ENCODE measurements at places on chromosomes 13 and 19.

- DNase-seq, result no peak
These were observed 7.2 kb downstream of the ANKRD24 start for GRCh38 chr19:4189641-4190040.

GRCh38 chr13:112744168-112745021, 54.6 kb downstream of the ATP11A start:
- DNase-seq, result no peak

DNA sequence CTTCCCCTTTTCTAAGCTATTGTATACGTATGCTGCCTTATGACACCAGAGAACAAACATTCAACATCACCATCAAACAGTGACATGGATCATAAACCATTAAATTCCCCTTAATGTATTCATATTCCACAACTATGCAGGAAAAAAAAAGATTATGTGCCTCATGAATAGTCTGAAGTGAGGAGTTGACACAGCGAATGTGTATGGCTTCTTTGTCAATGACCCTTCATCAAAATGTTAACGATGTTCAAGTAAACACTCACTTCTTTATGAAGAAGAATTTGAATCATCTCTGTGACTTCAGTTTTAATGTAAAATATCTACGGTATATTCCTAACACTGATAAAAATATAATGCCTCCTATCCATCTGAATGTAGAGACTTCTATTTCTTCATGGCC, 44.6 kb downstream of the SMAD9 start:
- DNase-seq, result no peak

DNA sequence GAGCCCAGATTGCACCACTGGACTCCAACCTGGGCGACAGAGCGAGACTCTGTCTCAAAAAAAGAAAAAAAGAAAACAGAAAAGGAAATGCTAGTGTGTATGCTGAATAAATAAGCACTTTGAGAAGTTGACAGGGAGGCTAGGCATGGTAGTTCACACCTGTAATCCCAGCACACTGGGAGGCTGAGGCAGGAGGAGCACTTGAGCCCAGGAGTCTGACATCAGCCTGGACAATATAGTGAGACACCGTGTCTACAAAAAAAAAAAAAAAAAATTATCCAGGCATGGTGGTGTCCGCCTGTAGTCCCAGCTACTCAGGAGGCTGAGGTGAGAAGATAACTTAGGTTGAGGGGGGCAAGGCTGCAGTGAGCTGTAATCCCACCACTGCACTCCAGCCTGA, 19.1 kb upstream of the LDLR start:
- no peak for DNase-seq

GRCh38 chr19:18021121-18021755, 13.3 kb downstream of the ARRDC2 start:
- peak; percentile 56 for DNase-seq

Measured in activated CD8-positive, alpha-beta memory T cell treated with anti-CD3 and anti-CD28 coated beads for 1 hour (primary cell).